ENCODE measurements at places on chromosomes 16 and 17. TPM values are rescaled to one million over a fixed set of nuclear protein-coding genes. Genes with fewer than 3 reads are reported as not detected.

ADAMTS18 gene
- total RNA-seq = not detected

DUSP14 gene
- 15.6 TPM for total RNA-seq

TEX19 gene
- 0.19 TPM for total RNA-seq

SETD1A gene
- 25.9 TPM for total RNA-seq

SNX20 gene
- total RNA-seq = 21.4 TPM

KSR1 gene
- 60.7 TPM for total RNA-seq

- H3K4me3 ChIP-seq = no peak overlapping the region
- H3K4me1 ChIP-seq = peaks cover 3% of the 10 kb centered on the region
- H3K36me3 ChIP-seq = peaks cover 1% of the 10 kb centered on the region
- no peaks in the 10 kb centered on the region for H3K27me3 ChIP-seq
Observed at GRCh38 chr17:77356690-77357201, 216.0 kb downstream of the SEC14L1 start.

DNA sequence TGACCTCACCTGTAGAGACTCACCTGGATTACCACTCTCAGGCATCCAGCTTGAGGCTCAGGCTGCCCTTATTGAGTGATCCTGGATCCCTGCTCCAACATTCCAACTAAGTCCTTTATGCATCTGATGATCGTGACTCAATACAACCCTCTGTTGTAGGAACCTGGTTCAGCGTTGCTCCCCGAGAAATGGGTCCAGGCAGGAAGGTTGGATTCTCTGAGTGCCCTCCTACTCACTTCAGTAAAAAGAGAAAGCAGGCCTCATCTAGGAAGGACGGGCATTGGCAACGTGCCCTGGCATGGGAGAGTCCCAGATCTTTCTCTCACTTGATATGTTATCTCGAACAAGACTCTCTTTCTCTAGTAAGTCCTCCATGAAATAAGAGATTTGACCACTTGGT lies at the start of gene OR3A1:
OR3A1 (minus strand) TSS at position 101 of the 400 bp plus-strand sequence. CDS start 5,778 bp downstream, outside the sequence.
- H3K4me3 ChIP-seq = no peak within 1 kb of the TSS
- no peaks in the 10 kb centered on the region for H3K4me1 ChIP-seq
- H3K27ac ChIP-seq = no peak within 1 kb of the TSS

DNA sequence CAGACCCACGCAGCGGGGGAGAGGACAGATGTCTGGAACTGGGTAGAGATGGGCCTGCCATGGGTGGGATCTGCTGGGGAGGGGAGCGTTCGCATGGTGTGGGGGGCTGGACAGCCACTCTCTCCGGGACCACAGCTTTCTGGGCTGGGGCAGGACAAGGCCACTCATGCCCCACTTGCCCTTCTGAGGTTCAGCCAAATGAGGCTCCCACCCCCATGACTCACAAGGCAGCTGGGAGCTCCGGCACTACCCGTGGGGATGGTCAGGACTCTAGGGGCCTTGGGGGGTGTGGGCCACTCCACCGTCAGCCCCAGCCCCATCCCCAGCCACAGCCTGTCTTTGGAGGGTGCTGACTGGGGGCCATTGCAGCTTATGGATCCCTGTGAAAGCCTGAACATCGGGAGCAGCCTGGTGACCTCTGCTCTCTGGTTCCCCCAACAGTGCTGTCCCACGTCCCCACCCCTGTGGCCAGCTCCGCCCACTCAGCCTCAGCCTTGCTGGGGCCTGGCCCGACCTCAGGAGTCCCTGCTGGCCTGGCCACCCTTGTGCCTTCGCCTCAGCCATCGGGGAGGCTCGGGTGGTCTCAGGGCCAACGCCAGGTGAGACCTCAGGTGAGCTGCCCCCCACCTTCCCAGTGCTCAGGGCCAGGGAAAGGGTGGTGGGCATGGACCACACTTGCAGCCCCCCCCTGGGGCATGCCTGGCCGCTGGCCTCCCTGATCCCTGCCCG lies 4.7 kb upstream of the CDH15 start:
- H3K4me1 ChIP-seq = peaks cover 7% of the 10 kb centered on the region
- peaks cover 8% of the 10 kb centered on the region for H3K27me3 ChIP-seq
- no peak overlapping the region for H3K4me3 ChIP-seq
- H3K27ac ChIP-seq = no peak overlapping the region

- H3K4me3 ChIP-seq = no peak overlapping the region
- no peak overlapping the region for H3K27ac ChIP-seq
- no peaks in the 10 kb centered on the region for H3K27me3 ChIP-seq
- DNase-seq = no peak
- peaks cover 9% of the 10 kb centered on the region for H3K4me1 ChIP-seq
Observed at GRCh38 chr17:47220531-47220999, 11.4 kb downstream of the MYL4 start.

DNA sequence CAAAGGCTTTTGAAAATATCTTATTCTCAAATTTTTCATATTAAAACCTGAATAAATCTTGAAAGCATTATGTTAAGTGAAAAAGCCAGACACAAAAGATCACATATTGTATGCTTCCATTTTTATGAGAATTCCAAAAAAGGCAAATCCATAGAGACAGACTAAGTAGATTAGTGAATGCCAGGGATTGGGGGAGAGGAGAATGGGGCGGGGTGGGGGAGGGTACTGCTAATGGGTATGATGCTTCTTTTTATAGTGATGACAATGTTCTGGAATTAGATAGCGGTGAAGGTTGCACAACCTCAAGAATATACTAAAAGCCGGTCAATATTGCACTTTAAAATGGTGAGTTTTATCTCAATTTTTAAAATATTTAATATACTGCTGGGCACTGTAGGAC lies 44.0 kb downstream of the XPO6 start:
- H3K27ac ChIP-seq = no peak overlapping the region
- no peak overlapping the region for H3K4me3 ChIP-seq
- no peaks in the 10 kb centered on the region for H3K4me1 ChIP-seq

- H3K36me3 ChIP-seq = no peaks in the 10 kb centered on the region
- H3K27ac ChIP-seq = no peak overlapping the region
- DNase-seq = no peak
- H3K27me3 ChIP-seq = no peaks in the 10 kb centered on the region
Observed at GRCh38 chr16:66414891-66415290, 12.2 kb upstream of the BEAN1 start.

- no peaks in the 10 kb centered on the region for H3K4me1 ChIP-seq
- H3K36me3 ChIP-seq = peaks cover 11% of the 10 kb centered on the region
- H3K4me3 ChIP-seq = no peak overlapping the region
- DNase-seq = no peak
- H3K27me3 ChIP-seq = no peaks in the 10 kb centered on the region
- H3K27ac ChIP-seq = no peak overlapping the region
Observed at GRCh38 chr16:23907903-23908302, 72.1 kb downstream of the PRKCB start.

DNA sequence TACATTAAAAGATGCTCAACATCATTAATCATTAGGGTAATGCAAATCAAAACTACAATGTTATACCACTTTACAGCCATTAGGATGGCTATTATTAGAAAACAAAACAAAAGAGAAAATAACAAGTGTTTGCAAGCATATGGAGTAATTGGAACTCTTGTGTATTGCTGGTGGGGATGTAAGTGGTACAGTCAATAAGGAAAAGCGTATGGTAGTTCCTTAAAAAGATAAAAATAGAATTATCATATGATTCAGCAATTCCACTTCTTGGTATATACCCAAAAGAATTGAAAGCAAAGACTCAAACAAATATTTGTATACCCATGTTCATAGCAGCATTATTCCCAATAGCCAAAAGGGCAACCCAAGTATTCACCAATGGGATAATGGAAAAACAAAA lies 1.4 kb upstream of the CAPNS2 start:
- no peaks in the 10 kb centered on the region for H3K36me3 ChIP-seq
- no peak for DNase-seq
- H3K27me3 ChIP-seq = no peaks in the 10 kb centered on the region
- H3K27ac ChIP-seq = no peak overlapping the region

DNA sequence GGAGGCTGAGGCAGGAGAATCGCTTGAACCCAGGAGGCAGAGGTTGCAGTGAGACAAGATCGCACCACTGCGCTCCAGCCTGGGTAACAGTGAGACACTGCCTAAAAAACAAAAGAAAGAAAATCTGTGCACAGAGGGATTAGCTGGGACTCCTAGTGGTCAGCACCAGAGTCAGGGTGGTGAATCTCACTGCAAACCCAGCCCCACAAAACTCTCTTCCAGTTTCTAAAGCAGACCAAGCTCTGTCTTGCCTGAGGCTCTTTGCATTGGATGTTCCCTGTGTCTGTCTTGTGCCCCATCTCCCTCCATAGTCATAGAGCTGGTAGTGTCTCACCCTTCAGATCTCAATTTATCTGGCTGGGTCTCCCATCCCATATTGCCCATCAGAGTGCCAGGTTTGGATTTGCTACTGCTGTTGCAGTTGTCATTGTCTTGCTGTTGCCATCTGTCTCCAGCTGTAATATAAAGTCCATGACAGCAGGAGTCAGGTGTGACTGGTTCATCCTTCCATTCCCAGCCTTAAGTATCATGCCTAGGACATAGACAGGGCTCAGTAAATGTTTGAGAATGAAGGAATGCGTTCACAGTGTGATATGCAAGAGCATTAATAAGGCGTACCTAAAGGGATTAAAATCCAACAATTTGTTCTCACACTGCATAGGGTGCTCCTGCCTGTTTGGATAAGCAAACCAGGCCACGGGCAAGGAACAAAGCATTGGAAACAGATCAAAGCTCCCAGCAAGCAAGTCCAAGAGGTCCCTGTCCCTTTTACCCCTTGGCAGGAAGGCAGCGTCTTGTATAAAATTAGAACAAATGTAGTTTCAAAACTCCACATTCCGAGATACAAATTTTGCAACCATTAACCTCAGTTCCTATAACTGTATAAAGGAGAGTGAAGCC lies 614.6 kb upstream of the CDH5 start:
- H3K4me3 ChIP-seq = no peak overlapping the region
- no peaks in the 10 kb centered on the region for H3K27me3 ChIP-seq
- no peaks in the 10 kb centered on the region for H3K36me3 ChIP-seq
- no peak for DNase-seq
- H3K4me1 ChIP-seq = no peaks in the 10 kb centered on the region
- H3K27ac ChIP-seq = no peak overlapping the region

DNA sequence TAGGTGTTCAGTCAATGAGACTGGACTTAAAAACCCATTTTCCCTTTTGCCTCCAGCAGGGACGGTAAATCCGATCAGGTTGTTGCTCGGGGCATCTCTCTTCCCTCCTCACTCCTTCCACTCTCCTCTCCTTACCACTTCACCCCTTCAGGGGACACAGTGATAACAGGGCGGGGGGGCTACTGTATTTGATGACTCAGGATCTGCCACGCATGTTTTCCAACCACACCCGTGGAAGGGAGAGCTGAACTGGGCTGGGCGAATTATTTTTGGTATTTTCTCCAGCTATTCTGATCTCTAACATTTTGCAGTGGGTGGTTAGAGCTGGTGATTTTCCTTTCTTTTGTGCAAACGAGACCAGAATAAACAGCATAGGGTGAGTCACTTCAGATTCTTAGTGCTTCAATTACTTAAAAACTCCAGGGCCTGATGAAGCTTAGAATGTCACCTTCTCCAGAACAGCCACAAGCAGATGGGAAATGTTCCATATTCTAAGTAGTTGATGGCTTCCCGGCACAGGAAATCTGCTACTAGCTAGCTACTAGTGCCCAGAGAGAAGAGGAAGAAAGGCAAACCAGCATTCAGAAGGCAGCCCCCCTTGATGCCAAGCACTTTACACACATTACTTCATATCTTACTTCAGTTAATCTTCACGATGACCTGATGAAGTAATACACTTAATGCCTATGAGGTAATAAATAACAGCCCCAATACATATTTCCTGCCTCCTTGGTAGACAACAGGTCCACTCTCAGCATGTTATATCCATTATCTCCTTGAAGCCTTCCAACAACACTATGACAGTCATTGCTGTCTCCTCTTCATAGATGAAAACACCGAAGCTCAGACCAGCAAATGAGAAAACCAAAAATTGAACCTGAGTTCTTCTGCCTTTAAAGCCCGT lies 74.1 kb downstream of the ASIC2 start:
- no peak overlapping the region for H3K4me3 ChIP-seq
- no peaks in the 10 kb centered on the region for H3K4me1 ChIP-seq
- H3K27me3 ChIP-seq = no peaks in the 10 kb centered on the region
- H3K36me3 ChIP-seq = no peaks in the 10 kb centered on the region
- DNase-seq = no peak

- no peak for DNase-seq
- no peaks in the 10 kb centered on the region for H3K36me3 ChIP-seq
- peaks cover 11% of the 10 kb centered on the region for H3K4me1 ChIP-seq
- no peaks in the 10 kb centered on the region for H3K27me3 ChIP-seq
Observed at GRCh38 chr17:68343976-68344375, 52.7 kb downstream of the ARSG start.

DNA sequence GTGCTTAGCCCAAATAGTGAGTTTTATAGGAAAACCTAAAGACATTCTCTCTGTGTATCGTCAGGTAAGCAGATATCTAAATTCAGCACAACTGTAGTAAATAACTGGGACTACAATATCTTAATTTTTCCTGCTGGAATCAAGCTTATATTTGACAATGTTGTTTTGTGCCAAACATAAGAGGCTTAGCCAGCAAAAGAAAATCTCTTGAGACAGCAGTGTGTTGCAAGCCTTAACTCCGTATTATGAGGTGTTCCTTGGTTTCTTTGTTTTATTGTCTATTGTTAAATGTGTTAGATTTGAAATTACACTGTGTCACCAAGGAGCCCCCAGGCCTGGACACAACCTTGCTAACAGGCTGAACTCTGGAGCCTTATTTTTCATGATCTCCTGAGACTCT lies 1570.6 kb upstream of the GOT2 start:
- no peaks in the 10 kb centered on the region for H3K27me3 ChIP-seq
- H3K4me1 ChIP-seq = no peaks in the 10 kb centered on the region
- H3K36me3 ChIP-seq = no peaks in the 10 kb centered on the region
- no peak for DNase-seq

DNA sequence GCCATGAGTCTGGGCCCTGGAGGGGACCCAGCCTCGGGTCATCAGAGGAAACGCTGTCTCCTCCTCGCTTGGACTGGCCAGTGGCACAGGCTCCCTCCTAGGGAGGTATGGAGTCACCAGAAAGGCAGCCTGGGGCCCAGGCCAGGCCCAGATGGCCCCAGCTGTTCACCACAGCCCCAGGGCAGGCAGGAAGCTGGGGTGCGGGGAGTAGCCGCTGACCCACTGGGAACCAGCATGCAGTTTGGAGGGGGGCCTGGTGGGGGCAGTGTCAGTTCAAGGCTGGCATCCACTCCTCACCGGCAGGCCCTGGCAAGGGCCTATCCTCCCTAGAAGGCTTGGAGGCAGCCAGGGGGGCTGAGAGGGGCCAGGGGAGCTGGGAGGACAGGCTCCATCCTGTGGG lies 48.8 kb downstream of the SDK2 start:
- DNase-seq = no peak
- no peaks in the 10 kb centered on the region for H3K36me3 ChIP-seq
- H3K27me3 ChIP-seq = no peaks in the 10 kb centered on the region
- H3K27ac ChIP-seq = no peak overlapping the region
- H3K4me3 ChIP-seq = no peak overlapping the region

All from GM12878 (cell line).